ENCODE measurements at places on chromosomes 16 and 17.
A peak's percentile ranks its signal among the peaks of the same experiment; 100 is the strongest.

DNA sequence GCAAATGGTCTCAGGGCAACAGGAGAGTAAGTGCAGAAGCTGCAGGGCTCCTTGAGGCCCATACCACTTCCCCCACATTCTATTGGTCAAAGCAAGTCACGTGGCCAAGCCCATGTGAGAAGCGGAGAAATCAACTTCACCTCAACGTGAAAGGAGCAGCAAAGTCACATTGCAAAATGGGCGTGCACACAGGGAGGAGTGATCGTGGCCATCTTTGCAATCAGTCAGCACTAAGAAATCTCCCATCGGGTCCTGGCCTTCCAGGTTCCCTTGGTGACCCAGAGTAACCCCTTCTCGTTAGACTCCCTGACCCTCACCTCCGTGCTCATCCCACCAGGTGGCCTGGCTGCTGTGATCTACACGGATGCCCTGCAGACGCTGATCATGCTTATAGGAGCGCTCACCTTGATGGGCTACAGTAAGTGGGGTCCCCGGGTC lies 38.0 kb downstream of the SLC5A11 start:
- DNase-seq = peak; percentile 18

DNA sequence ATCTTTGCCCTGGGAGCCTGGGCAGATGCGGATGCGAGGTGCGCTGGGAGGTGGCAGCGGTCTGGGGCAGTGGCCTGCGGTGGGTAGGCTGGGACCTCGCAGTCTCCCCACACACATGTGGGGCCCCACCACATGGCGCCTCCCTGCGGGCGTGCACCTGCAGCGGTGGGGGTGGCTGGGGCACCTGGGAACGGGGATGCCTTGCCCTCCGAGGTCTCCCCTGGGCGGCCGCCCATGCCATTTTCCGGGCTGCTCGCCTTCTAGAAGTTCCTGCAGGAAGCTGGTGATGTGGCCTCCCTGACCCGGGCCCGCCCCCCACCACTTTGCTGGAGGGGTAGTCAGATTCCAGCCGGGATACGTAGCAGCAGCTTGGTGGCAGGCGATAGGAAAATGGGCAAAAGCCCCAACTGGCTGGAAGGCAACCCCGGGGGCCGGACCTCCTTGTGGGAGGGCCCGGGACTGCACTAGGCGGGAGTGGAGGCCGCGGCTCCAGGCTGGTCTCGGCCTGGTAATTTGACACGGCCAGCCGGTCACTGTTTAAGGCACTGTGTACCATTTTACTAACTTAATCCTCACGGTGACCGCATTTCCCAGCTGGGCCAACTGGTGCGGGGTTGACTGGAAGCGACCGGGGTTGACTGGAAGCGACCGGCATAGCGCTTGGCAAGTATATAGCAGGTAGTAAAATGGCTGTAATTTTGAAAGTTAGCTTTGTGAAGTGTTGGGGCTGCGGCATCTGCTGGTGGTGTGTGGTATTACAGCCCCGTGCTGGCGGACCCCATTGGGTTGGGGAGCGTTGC lies 38.5 kb downstream of the IGF2BP1 start:
- DNase-seq = peak; percentile 49

- DNase-seq = no peak
Measured at GRCh38 chr17:30530346-30531025, 53.3 kb downstream of the GOSR1 start.

- DNase-seq = no peak
Measured at GRCh38 chr16:74463888-74464287, 42.6 kb upstream of the CLEC18B start.

- DNase-seq = no peak
Measured at GRCh38 chr17:733743-734142, 1.3 kb downstream of the TLCD3A start.

DNA sequence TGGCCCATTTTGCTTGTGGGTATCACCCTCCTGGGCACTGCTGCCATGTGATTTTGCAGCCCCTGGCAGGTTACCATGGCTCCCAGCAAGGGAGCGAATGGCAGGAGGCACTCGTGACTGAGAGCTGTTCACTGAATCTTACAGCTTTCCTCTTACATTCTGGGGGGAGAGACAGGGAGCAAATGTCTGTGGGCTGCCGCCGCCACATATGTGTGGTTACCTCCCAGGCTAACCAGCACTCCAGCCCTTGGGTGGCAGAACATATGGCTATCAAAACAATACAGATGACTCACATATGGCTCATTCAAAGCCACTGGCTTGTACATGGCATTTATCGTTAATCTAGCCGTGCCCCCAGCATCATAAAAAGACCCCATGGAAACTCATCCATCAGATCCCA lies 19.8 kb downstream of the GTF3C1 start:
- DNase-seq = no peak

GRCh38 chr16:17305694-17306093 lies 165.1 kb downstream of the XYLT1 start:
- peak; percentile 61 for DNase-seq

DNA sequence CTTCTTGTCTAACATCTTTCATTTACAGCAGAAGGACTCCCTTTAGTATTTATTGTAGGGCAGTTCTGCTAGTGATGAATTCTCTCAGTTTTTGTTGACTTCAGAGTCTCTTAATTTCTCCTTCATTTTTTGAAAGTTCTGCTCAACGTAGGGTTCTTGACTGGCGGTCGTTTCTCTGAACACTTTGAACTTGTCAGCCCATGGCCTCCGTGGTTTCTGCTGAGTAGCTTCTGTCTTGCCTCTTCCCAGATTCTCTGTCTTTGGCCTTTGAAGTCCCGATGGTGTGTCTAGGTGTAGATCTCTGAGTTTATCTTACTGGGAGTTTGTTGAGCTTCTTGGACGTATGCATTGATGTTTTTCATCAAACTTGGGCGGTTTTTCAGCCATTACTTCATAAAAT lies 13.4 kb downstream of the GAA start:
- no peak for DNase-seq
